Stimulated activated CD8-positive, alpha-beta memory T cell treated with anti-CD3 and anti-CD28 coated beads, Interleukin-7, amount 100 ng/mL, for 1 hour (primary cell): ENCODE measurements at places on chromosomes 4 and X.

GRCh38 chr4:1294891-1295290 is 5.2 kb downstream of the MAEA start:
- no peak for DNase-seq

- DNase-seq: no peak
Observed at GRCh38 chrX:109600237-109600651, 24.7 kb downstream of the KCNE5 start.

DNA sequence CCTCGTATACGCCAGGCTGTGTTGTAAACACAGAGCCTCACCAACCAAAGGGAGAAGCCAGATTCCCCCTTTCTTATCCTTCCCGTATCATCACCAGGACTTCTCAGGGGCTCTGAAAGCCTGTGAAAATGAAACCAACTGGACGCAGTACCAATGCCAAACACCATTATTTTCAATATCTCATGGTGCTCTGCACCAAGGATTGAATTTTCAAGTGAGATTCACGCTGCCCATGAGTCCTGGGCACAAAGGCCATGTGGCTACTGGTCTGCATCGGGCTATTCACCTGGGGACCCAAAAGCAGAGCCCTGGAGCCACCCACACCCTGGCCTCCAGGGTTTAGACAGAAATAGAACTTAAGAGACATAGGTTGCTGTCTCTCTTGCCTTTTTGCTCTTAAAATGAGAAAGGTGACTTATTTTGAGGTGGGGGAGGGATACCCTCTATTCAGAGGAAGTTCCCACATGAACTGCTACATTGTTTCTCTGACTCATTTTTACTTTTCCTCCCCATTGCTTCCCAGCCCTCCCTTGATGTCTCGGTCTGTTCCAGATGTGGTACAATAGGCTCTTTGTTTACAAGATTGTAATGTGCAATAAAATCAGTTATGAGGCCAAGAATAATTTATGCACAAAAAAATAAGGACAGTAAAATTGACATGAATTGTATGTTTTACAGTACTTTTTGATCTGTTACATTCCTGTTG is 55.4 kb downstream of the MAML3 start:
- DNase-seq: no peak

DNA sequence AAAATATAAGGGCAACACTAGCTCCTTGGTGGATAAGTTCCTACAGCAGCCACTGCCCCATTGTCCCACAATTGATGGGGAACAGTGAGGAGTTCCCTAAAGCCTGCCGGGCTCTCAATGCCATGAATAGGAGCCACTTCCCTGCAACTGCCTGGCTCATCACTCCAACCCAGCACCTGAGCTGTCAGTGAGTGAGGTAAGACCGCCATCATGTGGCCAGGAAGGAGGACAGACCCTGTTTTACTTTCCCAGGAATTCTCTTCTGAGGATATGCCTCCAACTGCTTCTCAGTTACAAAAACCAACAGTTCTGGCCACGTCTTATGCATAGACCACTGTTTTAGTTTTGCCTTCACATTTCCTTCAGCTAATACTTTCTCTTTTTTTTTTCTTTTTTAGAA is 45.5 kb downstream of the SRPX start:
- DNase-seq: no peak

- no peak for DNase-seq
Observed at GRCh38 chr4:121370729-121371325, 10.0 kb downstream of the QRFPR start.

DNA sequence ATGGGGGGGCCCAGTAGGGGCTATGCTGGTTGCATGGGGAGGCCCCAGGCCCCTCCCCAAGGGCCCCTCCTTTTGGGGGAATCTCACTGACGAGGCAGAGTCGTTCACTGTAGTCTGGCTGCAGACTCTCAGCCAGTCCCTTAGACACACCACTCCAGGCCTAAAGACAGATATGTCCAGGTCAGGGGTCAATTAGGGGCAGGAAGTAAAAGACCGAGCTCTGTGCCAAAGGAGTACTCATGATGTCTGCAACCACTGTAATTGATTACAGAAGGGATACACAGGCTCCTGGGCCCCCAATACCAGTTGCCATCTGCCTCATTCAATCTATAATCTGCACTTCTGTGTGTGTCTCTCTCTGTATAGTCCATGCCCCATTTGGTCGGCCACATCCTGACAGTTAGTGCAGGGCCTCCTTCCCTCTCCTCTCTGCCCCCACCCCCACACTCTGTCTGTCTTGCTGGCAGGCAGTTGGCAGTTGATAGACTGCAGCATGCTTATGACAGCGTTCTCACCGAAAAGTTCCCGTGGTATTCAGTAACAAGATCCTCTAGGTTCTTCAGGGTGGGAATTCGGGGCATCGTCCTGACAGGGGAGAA is 1.3 kb upstream of the CXorf65 start:
- no peak for DNase-seq

GRCh38 chr4:185941461-185941860 is 127.5 kb upstream of the TLR3 start:
- no peak for DNase-seq

- DNase-seq: no peak
Observed at GRCh38 chrX:39954851-39955250, 142.9 kb downstream of the BCOR start.

GRCh38 chrX:116317409-116317808 is 119.0 kb upstream of the SLC6A14 start:
- DNase-seq: no peak

DNA sequence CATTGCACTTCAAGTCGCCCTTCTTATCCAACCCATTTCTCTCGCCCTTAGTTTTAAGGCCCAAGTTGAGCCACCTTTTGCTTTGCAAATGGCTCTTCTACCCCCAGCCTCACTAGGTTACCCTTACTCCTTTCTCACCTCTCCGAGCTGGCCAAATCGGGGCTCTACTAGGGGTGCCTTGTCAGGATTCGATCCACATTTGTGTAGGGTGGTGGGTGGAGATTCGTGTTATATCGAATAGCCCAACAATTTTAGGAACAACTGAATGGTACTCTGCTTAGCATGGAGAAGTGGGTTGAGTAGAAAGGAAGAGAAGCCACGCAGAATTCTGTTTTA is 3.5 kb downstream of the SLIT2 start:
- DNase-seq: no peak

DNA sequence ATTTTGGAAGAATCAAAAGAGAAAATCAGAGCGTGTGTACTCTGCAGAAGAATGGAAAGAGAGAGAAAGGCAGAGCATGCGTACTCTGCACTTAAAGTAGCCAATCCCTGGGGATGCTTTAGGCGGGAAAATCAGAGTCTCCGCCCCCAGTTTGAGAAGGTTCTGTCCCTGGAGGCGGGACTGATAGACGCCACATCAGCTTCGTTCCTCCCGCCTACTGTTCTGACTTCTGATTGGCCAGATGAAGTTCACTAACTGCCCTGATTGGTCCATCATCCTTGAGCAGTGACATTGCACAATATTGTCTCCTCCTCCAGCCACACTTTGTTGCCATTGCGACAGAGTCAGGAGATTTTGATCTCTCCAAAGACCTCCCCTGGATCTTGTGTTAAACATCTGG is 23.8 kb downstream of the SSX1 start:
- no peak for DNase-seq

DNA sequence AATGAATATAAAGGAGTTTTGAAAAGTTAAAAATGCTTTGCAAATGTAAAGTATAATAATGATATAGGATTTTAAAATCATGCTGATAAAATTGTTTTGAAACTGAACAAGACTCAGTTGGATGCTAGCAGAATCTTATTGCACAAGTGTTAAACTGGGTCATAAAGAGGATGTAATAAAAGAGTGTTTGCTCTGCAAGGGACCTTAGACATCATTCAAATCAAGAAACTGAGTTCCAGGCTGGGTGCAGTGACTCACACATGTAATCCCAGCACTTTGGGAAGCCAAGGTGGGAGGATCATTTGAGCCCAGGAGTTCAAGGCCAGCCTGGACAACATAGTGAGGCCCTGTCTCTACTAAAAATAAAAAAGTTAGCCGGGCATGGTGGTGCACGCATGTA is 27.5 kb upstream of the DUSP21 start:
- DNase-seq: no peak

DNA sequence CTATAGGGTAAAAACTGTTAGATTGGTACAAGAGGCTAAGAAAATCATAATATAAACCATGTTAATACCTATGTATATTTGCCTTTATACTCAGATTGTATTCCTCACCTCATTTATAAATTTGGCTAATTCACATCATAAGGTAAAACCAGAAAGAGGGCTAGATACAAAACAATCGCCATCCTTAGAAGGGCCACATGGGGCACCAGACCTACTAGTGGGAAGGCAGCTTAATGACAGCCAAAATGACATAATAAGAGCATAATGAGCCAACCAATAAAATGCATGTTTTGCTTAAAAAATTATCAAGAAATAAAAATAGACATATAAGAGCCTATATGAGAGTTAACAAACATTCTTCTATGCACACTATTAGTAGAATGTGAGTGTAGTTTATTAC is 107.3 kb upstream of the PRDX4 start:
- no peak for DNase-seq

DNA sequence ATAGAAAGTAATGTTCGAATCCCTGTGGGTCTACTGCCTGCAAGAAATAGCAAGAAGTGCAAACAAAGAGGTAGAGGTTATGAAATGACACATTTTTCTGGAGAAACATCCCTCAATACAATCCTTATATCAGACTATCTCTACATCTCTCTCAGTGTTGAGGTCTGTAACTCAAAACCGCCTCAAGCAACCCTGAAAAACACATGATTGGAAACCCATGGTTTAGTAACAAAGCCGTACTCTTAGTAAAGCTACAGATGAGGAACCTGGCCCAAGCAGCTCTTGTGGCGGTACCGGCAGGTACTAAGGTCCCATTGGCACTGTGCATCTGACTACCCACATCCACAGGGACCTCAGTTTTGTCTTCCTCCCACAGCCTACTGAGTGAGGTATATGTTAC is 53.9 kb downstream of the IRF2 start:
- no peak for DNase-seq

GRCh38 chrX:14930663-14931062 is 57.4 kb downstream of the MOSPD2 start:
- no peak for DNase-seq

- DNase-seq: no peak
Observed at GRCh38 chr4:185911556-185912064, 99.6 kb upstream of the SORBS2 start.

DNA sequence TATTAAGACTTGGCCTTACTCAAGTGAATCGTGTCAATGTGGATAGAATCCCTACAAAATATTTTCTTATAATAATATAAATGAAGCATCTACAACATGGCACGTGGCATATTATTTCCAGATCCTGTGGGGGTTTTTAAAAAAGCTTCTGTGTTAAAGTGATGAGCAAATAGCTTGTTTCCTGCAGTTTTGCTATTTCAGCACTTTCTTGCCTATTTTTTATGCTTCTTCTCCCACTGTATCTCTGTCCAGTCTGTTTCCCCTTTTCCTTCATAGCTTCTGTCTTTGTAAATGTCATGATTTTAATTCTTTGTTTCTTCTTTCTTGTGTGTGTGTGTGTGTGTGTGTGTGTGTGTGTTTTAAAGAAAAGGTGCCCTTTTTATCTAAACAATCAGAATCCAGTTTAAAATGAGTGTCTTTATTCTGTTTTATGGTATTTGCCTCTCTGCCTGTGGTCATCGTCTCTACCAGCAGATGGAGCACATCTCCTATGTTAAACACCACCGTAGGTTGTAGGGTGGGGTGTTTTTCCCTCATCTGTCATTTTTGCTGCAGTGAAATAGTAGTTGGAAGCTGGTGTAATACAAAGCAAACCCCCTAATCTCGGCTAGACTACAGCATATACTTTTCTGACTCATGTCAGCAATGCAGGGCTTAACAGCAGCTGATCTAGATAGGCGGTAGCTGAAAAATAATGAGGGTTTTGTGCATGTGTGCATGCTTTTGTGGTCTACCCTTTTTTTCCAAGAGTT is 33.1 kb downstream of the FTHL17 start:
- no peak for DNase-seq

- DNase-seq: no peak
Observed at GRCh38 chr4:87105101-87105845, 115.1 kb downstream of the KLHL8 start.

DNA sequence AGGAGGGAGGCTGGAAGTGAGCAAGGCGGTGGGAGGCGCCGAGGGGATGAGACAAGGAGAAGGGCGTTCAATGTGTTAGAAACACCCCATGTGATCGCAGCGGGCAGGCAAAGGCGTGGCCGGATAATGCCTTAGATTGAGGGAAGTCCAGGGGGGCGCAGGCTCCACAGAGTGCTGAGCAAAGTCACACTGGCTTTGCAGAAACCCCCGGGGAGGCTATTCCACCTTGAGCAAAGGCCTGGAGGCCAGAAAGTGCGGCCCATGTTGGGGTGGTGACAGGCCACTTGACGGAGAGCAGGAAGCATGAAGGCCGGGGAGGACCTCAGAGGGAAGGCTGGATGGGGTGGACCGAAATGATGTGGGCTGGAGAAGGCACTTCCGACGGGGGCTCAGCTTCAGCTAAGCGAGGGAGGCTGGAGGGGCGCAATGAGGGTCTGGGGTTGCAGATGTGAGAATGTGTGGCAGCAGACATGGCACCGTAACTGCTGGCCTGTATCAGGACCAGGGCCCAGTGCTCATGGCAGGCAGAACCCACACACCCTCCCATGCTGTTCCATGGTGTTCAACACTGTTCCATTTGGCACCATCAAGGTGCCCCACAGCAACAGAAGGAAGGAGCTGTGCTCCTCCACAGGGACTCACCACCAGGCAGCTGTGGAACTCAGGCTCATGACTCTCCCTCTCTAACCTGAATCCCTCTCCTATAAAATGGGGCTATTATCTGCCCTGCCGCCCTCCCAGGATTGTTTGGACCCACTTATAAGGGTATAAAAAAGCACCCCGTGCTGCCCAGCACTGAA is 50.3 kb downstream of the HMX1 start:
- no peak for DNase-seq

DNA sequence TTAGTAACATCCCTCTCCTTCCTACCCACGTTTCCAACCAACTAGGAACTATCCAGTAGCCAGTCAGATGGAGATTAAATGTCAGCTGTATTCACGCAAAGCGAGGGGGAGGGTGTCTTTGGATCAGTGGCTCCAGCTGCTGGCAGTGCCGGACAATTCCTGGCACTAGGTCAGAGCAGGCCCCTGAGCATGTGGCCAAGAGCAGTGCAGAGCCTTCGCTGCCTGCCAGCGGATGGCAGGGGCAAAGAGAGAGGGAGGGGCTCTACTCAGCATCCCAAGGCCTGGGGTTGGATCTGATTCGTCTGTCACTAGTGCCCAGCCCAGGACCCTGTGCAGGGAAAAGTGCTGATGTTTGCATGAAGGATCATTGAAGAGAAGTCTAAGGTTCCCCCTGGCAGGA is 28.7 kb upstream of the JAKMIP1 start:
- no peak for DNase-seq
